ENCODE measurements at places on chromosomes 5 and 9. TPM values are rescaled to one million over a fixed set of nuclear protein-coding genes. Genes with fewer than 3 reads are reported as not detected.

- no peak for DNase-seq
Observed at GRCh38 chr5:159936686-159937329, 20.5 kb downstream of the ADRA1B start.

DNA sequence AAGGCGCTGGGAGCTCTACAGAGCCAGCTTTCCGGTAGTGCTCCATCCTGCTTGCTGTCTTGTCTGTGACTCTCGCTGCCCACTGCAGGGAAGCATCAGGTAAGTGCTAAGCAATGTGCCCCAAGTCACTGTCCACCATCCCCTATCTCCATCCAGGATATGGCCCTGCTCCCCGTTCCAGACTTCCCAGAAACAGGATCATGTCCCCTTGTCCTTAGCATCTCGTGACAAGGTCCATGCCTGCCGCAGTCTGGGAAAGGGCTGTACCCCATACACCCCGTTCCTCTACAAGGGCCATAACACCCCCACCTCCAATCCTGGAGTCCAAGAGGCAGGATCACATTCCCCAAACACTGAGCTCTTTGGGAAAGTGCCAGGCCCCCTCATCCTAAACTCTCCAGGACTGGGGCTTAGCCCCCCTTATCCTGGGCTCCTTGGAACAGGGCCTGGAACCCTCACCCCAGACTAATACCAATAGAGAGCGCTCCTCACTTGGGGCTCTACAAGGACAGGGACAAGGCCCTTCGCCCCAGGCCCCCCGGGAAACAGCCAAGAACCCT lies 566 bp downstream of the RPP25L start:
- no peak for DNase-seq

PCDHA1 gene
- not detected for total RNA-seq

GRCh38 chr9:135575995-135576631 lies 14.6 kb downstream of the PAEP start:
- no peak for DNase-seq

GRCh38 chr5:146794326-146795029 lies 84.1 kb downstream of the PPP2R2B start:
- no peak for DNase-seq

DNA sequence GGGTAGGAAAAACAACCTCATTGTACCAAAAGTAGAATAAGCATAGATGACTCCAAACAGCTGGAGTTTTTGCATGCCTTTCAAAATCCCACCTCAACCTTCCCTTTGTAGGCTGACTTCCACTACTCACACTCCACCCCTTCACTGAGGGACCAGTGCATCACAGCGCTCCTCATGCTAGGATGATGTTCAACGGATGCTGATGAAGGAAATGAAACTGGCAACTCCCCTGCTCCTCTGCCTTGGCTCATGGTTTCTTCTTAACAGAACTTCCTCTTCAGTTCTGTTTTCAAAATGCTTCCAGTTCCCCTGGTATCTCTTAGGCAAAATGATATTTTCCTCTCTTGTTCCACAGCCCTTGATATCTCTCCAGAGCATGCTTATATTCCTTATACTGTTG lies 29.0 kb downstream of the LIFR start:
- DNase-seq: no peak

DNA sequence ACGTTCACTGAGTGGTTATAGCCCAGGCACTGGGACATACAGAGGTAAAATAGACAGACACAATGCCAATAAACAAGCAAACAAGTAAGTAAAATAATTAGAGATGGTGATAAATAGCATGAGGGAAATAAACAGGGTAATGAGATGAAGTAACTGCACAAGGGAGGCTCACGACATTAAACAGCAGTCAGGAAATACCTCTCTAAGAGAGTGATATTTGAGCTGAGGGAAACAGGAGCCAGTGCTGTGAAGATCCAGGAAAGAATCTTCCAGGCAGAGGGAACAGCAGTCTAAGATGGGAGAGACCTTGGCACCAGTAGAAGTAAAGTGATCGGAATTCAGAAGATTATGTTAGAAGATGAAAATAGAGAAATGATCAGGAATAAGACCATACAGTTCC lies 279.4 kb downstream of the HINT1 start:
- DNase-seq: no peak

DNA sequence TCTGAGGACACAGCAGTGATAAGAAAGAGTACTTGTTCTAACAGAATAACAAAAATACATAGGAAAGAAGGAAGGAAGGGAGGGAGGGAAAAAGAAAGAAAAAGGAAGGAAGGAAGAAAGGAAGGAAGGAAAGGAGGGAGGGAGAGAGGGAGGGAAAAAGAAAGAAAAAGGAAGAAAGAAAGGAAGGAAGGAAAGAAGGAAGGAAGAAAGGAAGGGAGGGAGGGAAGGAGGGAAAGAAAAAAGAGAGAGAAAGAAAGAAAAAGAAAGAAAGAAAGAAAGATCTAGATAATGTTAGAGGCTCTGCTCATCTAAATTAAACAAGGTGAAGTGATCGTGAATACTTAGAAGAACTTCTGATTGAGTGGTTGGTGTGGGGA lies 29.8 kb downstream of the DUSP1 start:
- DNase-seq: no peak

- no peak for DNase-seq
Observed at GRCh38 chr9:98455256-98456155, 200.1 kb upstream of the TBC1D2 start.

- DNase-seq: no peak
Observed at GRCh38 chr5:164306662-164307061, 801.2 kb downstream of the MAT2B start.

DNA sequence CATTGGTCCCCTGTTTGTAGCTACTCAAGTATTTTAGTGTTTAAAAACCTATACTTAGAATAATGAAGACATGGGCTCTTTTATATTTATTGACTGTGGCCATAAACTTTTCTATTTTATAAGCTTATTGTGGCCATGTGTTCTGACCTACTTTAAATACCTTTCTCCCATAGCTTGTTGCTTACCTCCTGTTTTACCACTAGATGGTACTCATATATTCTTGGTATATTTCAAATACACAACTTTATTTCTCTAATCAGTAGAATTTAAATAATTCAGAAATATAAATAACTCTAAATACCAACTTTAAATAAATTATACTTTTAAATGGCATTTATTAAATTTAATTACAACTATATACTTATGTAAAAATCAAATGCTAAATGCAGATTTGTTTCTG lies 498.0 kb downstream of the PRDM9 start:
- no peak for DNase-seq

DNA sequence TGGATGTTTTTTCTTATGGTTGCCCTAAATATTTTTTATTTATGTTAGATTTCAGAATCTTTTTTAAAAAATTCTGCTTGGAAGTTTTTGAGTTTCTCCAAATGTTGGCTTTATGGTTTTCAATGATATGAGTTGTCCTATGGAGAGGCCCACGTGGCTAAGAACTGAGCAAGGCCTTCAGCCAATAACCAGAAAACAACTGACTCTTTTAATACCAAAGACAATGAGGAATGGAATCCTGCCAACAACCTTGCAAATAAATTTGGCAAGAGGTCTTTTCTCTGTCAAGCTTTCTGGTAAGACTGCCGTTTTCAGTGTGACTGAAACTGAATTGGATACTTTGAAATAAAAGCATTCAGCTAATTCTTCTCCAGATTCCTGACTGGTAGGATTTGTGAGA lies 1740.1 kb upstream of the WWC1 start:
- DNase-seq: no peak

TOR1B gene
- 32.0 TPM for total RNA-seq

BTNL8 gene
- 0.74 TPM for total RNA-seq

DNA sequence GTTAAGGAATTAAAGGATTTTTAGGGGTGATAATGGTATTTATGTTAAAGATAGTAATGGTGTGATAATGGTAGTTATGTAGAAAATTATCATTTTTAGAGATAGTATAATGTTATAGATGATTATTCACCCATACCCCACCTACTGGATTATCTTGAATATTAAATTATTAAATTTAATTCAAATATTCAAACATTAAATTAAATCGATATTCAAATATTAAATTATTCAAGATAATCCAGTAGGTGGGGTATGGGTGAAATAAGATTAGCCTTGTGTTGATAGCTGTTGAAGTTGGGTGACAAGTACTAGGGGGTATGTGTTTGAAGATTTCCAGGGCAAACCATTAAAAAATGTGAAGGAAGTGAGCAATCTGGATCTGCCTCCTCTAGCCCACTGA lies 15.6 kb downstream of the FAM219A start:
- DNase-seq: no peak

All from activated T-cell treated with anti-CD3 and anti-CD28 coated beads, Interleukin-2, amount 50 U/mL, for 72 hours (primary cell).